ENCODE measurements at places on chromosomes 4 and X.

GRCh38 chr4:1178300-1179088 is 6.1 kb upstream of the SPON2 start:
- DNase-seq, result no peak

DNA sequence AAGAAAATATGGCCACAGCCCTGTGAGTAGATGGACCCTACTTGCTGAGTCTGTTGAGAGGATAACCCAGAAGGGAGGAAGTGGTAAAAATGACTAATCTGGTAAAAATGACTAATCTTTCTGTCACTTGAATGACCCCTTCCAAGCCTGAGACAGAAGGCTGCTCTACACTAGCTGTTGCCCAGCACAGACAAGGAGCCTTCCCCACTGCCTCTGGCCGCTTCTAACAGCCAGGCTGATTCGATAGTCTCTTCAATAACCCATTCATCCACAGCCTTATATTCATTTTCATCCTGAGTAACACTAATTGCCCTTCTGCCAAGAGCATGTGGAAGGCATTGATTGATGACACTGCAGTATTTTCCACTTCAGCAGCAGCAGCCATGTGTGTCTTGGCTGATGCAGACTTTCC is 18.4 kb downstream of the MAGEB17 start:
- peak; percentile 2 for DNase-seq

GRCh38 chrX:47247206-47247998 is 14.6 kb downstream of the USP11 start:
- DNase-seq, result peak; percentile 9

DNA sequence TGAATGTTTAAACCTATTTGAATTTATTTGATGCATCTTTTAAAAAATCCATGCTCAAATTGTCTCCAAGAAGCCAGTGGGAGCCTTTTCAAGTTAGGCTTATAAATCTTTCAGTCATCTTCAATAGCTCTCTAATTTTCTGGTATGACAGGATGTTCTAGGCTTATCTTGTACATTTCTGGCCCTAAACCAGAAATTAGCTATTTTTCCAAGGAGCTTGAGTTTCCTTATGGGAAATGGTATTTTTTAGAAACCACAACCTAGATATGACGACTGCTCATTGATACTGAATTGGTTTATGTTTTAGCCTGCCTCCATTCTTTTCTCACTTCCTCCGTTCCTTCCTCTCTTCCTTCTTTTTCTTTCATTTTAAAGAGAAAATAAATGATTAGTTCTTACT is 172.3 kb downstream of the SPRY1 start:
- DNase-seq, result no peak

GRCh38 chrX:40035726-40036125 is 62.0 kb downstream of the BCOR start:
- no peak for DNase-seq

GRCh38 chr4:158159054-158159717 is 13.6 kb downstream of the GASK1B start:
- no peak for DNase-seq

DNA sequence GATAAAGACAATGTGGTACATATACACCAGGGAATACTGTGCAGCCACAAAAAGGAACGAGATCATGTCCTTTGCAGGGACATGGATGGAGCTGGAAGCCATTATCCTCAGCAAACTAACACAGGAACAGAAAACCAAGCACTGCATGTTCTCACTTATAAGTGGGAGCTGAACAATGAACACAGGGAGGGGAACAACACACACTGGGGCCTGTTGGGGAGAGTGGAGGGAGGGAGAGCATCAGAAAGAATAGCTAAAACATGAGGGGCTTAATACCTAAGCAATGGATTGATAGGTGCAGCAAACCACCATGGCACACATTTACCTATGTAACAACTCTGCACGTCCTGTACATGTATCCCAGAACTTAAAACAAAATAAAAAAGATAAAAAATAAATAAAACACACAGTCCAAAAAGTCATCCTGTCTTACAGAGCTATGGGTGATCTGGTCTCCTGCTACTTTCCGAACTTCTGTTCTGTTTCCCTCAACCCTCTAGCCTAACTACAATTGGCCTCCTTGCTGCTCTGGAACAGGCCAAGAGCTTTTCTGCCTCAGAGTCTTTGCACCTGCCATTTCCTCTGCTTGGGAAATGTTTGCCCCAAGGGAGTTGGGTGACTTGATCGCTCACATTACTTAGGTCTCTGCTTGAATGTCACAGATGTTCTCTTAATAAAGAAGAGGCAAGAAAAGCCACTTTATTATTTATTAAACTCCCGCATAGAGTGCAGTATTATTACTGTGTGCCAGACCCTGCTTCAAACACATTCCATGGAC is 1.1 kb upstream of the CD38 start:
- DNase-seq, result no peak

DNA sequence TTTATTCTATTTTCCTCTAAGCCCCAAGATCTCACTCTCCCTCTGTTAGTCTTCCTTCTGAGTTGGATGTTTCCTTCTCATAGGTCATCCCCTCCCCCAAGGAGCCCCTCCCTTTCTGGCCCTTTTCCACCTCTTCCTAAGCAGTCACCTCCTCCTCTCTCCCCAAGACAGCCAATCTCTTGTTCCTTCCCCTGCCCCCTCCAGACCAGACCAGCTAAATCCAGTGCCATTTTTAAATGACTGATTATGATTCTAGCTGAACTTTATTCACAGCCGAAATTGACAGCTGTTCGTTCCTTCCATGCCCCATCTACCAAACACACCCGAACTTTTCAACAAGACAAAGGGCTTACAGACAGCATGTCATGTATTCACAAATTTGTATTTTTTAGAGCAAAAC is 1.9 kb downstream of the SPIN2A start:
- DNase-seq, result no peak

GRCh38 chrX:39652336-39652735 is 445.4 kb downstream of the BCOR start:
- peak; percentile 39 for DNase-seq

DNA sequence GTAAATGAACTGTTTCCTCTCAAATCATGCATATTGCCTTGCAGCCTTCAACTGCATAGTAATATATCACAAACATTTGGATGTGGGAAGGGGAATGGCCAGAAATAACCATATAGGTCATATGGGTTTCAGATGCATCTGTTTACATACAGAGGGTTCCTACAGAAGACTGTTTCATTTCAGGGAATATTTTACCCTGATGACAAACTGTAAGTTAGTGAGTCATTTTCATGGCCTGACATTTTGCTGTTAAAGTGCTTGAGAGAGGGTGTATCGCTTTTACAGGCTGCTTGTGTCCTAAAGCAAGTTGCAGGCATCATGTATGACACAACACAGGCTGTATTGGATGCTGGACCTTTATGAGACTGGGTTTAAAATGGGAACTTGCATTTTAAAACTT is 25.5 kb upstream of the AMOT start:
- DNase-seq, result no peak

GRCh38 chr4:15688051-15688450 is 6.4 kb downstream of the FAM200B start:
- DNase-seq, result no peak

DNA sequence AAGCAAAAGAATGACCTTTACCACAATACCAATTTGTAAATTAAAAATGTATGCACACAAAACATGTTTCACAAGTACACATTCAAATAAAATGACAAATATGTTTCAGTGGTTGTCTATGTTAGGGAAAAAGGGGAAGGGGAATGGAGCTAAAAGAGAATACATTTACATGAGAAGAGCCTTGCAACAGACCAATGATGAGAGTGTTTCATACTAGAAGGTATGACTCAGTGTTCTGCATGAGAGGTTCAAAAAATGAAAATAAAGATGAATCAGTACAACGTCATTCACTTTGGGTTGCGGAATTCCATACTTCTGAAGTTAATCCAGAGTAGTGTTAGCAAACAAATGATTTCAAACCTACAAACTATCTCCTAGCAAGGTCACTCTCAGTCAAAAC is 51.7 kb downstream of the RPGR start:
- no peak for DNase-seq

DNA sequence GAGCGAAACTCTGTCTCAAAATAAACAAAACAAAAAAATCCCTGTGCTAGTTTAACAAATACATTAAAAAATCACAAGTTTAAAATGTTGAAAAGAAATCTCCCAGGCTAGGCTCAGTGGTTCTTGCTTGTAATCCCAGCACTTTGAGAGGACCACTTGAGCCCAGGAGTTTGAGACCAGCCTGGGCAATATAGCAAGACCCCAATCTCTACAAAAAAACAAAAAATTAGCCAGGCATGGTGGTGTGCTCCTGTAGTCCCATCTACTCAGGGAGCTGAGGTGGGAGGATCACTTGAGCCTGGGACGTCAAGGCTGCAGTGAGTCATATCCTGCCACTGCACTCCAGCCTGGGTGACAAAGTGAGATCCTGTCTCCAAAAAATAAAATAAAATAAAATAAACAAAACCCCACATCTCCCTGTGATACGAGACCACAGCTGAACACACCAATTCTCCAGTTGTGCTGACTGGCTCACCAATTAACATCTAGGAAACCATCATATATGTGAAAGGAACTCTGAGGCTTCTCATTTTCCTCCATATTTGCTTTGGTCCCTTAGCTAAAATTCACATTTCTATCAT is 7.3 kb downstream of the RPS4X start:
- peak; percentile 41 for DNase-seq

GRCh38 chrX:49162620-49163019 is at the start of gene MAGIX:
TSS of gene MAGIX (plus strand) at chrX:49162758. CDS start at chrX:49162890, 132 bp downstream.
- no peak for DNase-seq

DNA sequence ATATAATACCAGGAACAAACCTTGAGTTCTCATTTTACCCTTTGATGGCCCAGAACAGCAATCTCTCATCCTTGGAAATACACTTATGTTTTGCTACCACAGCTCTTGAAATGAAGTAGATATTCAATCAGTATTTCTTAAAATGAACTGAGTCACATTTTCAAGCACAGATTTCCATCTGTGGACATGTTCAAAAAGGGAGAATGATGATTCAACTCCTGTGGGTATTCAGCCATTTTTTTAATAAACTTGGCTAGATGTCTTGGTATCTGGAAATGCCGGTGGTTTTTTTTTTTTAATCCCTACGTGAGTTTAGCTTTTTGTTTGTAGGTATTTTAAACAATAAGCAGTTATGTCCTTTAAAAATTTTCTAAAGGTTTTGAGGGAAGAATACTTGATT is 64.2 kb upstream of the TRPC5OS start:
- no peak for DNase-seq

DNA sequence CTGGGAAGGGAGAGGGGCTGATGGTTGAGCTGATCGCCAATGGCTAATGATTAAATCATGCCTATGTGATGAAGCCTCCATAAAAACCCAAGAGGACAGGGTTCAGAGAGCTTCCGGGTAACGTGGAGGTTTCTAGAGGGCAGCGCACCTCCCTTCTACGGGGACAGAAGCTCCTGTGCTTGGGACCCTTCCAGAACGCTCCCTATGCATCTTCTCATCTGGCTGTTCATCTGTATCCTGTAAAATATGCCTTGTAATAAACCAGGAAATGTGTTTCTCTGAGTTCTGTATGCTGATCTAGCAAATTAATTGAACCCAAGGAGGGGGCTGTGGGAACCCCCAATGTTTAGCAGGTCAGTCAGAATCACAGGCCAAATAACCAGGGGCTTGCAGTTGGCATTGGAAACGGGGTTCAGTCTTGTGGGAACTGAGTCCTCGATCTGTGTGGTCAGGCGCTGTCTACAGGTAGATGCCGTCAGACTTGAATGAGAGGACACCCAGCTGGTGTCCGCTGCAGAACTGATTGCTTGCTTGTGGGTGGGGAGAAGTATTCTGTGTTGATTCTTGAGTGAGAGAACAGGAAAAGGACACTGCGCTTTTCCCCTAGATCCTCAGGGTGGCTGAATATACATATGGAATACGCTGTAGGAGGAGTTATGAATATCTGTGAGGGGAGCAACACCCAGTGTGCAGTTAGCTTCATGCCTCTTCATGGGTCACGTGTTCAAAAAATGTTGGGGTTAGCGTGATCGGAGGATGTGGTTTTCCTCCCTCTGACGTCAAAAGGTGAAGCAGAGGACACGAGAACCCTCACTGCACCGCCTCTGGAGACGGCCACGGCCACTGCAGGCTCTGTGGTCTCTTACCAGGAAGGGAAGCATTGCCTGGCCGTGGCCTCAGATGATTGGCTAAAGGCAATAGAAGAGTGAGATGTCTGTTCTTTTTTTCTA is 29.2 kb downstream of the HTT-AS start:
- DNase-seq, result peak; percentile 76

DNA sequence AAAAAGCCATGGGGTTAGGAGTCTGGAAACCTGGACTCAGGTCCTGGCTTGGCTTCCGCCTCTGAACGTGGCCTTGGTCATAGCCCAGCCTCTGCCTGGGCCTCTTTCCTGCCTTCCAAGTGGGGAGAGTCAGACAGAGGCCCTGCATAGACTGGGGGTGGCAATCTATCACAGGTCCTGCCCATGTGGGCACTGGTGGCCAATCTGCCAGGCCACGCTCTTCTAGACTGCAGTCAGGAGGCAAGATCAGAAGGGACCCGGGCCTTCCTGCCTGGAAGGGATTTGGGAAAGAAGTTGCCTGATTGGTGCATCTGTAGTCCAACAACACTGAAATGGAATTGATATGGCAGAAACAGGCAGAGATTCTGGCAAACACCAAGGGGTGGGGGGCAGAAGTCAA is 46.1 kb downstream of the CNGA2 start:
- DNase-seq, result no peak

DNA sequence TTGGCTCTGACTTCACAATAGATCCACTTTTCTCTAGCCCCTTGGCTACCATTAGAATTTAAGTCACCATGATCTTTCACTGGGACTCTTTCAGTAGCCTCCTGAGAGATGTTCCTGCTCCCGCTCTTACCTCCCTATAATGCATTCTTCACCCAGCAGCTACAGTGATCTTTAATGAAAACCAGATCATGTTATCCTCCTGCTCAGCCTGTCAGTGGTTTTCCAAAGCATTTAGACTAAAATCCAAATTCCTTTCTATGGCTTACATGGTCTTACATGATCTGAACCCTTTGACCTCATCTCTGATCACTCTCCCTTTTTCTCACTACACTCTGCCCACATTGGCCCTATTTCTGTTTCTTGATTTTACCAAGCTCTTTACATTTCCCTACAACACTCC is 18.3 kb upstream of the RPS6KA3 start:
- no peak for DNase-seq

DNA sequence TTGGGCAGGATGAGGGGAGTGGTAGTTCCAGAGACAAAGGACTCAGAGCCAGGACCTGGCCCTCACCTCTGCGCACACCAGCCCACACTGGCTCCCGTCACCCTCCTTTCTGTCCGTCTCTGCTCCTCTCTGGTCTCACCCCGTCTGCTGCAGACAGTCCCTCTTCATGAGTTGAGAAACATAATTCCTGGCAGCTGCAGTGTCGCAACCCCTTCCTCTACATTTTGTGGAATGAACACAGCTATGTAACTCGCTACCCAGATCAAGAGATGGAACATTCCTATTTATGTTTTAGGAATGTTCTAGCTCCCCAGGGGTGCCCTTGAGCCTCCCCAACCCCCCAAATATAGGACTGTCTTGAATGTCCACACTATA is 59.3 kb downstream of the SHROOM2 start:
- DNase-seq, result no peak

- no peak for DNase-seq
Observed at GRCh38 chr4:111905511-111905910, 239.7 kb upstream of the FAM241A start.
